ENCODE measurements at places on chromosomes 12 and 14.

GRCh38 chr12:123948401-123948795 is 24.2 kb downstream of the CCDC92 start:
- no peak for DNase-seq

- no peak for DNase-seq
These were observed 1372.1 kb upstream of the SEL1L start for GRCh38 chr14:82905762-82906161.

DNA sequence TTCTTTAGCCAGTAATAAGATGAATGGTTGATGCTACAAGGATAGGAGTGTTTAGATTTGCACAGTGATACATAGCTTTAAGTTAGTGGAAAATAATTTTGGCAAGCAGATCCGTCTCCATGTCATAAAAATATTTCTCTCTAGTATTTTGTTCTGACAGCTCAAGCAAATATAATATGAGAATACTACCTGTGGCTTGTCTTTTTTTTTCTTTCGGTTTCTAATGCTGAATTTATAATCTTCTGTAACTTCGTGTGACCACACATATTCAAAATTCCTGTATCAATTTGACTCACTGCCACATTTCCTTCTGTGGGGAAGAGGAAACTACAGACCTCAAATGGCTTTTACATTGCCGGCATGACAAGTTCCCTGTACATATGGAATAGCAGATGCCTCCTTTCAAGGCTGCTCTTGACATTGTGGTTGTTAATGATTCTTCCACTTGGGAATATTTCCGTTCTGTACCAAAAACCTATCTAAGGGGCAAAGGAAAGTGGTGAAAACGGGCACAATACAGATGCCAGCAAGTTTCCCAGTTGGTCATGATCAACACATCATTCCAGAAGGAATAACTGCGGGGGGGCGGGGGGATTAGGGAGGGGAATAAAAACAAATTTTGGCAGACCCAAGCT is 103.6 kb upstream of the CCDC91 start:
- no peak for DNase-seq

- DNase-seq = no peak
These were observed 3.6 kb upstream of the TNFRSF1A start for GRCh38 chr12:6345319-6346091.

DNA sequence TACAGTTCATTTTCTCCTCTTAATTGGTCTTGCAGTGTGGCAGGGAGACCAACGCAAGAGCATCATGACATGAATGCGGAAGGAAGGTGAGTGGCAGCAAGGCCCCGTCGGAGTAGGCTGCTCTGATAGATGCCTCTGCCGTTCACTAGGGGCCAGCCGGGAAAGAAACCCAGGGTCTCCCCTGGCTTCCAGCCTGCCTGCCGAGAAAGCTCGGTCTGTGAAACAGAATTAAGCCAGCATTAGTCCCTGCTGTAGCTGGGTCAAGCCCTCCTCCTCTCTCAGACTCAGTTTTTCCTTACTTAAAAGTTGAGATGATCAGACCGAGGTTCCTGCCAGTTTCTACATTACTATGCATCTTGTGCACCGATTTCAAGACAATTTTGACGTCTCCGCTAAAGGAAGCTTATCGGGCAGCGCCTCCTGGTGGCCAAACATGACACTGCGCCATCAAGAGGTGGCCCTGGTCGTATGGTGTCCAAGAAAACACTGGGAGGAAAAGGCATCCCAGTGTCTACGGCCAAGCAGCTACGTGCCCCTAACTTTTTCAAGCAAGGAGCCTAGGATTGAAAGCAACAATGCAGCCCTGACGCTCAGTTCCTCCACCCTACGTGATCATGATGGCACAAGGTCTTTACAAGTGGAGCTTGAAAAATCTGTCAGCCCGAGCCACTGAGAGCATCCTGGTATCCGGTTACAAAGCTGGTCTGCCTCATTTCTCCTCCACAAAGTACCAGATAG is 131.6 kb downstream of the KSR2 start:
- no peak for DNase-seq

DNA sequence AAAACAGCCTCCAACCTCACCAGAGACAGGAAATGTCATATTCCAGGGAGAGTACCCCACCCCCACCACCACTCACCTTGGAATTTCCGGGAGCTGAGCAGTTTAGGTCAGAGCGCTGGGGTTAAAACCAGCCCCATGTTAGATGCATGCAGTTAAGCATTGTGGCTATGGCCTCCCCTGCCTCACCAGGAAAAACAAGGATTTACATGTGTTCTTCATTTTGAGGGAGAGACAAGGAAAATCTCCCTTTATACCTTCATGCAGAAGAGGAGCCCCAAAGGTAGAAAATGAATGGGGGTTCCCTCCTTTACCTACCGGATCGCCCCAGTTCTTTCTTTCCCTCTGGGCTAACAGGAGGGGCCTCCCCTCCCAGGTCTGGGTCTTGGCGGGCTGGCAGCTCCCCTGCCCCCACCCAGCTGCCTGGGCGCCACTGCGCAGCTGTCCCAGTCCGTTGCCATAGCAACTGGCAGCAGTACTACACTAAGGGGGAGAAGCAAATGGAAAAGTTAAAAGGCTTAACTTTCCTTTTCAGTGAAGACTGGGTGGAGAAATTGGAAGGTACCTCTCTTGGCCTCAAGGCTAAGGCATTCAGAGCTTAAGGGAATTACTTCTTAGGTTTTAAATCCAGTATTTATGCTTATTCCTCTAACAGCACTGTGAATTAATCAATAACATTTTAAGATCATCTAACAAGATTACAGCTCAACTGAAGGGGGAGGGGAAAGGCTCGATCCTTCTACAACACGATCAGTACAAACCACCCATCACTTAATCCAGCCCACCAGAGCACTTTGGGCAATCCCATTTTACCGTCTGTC is 20.5 kb downstream of the CBX5 start:
- peak; percentile 91 for DNase-seq

- DNase-seq = no peak
These were observed 223.5 kb downstream of the MSRB3 start for GRCh38 chr12:65501935-65502334.

GRCh38 chr14:73796893-73797542 is 54.6 kb upstream of the PTGR2 start:
- DNase-seq = no peak

- DNase-seq = no peak
These were observed 276.4 kb downstream of the DPF3 start for GRCh38 chr14:72617391-72618031.

DNA sequence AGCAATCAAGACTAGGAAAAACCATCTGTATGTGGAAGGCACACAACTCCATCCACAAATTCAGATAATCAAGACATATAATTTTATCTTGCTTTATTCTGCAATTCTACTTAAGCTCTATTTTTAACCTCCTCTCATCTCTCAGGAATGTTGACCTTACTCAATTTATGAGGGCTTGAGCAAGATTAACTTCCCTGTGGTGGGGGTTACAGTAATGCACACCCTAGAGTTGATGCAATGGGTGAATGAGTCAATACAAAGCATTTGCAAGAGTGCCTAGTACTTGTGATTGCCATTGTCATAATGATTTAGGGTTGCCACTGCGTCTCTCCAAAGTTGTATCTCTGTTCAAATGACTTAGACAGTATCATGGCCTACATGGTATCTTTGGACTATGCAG is 1598.4 kb upstream of the TMEM132C start:
- DNase-seq = no peak
